ENCODE measurements at places on chromosomes 5 and 9.

- DNase-seq, result no peak
Observed at GRCh38 chr9:135821733-135822373, 85.5 kb downstream of the CAMSAP1 start.

GRCh38 chr5:173334808-173335207 is 6.6 kb upstream of the STC2 start:
- DNase-seq, result no peak

DNA sequence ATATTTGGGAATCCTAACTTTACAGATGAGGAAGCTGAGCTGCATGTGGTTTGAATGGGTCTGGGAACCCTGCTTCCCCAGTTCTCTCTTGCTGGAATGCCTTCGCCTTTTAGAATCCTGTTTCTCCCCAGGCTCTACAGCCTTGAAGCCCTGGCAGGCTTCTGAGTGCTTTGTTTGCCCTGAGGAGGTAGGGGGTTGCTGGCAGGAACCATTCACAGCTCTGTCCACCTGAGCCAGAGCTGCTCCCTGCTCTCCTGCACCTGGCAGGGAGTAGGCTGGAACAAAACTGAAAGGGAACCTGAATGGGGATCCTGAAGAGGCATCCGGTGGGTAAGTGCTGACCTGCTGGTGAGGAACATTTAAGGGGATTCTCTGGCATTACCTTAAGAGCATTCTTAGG is 33.0 kb downstream of the KIF4B start:
- DNase-seq, result no peak

DNA sequence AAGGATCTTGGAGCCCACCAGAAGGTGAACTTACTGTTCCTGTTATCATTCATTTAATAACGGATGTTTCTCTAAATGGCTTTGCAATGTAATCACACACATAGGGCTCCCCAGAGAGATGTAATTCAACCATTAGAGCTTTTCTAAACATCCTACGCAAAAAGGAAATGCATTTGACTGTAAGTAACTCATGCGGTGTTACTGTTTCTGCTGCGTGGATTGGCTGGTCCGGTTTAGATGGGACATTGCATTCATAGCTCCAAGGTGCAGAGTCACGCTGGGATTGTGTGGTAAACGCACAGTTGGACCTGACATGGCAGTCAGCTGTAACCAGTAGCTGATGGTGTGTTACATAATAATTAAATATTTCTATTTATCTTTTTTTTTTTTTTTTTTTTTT is 185.5 kb upstream of the OTULINL start:
- DNase-seq, result no peak

DNA sequence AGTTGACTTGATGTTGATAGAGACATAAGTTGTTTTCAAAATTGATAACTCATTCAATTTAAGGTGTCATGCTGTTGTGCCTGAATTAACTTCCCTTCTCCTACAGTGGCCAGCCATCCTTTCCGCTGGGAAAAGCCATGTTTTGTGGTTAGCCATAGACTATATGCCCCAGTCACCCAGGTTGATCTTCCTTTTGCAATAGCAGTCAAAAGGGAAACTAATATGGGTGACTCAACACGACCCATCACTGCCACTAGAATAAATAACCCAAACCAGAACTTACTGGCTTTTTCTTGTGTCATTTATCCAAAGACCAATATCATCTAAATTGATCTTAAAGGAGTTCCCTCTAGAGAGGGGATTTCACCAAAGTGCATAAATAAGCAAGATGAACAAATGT is 87.4 kb downstream of the PTCD2 start:
- DNase-seq, result no peak

DNA sequence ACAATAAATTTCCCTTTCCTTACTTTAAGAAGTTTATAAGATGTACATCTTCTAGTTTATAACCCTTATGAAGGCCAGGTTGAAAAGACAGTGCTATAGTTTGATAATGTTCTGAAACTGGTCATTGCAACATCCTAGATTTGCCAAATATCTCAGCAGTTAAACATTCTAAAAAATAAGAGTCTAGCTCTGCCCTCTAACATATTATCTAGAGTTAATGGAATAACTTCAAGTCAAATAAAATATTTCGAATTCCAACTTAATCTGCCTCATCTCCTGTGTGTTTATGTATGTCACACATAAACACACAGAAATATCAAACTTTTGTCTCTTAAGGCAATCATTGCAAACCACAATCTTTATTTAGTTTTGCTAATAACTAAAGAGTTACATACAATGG is 796.6 kb downstream of the TLE1 start:
- DNase-seq, result no peak

GRCh38 chr5:88860501-88860900 is 22.5 kb downstream of the MEF2C start:
- no peak for DNase-seq

- DNase-seq, result no peak
Observed at GRCh38 chr5:86917117-86917579, 299.4 kb downstream of the COX7C start.

- DNase-seq, result no peak
Observed at GRCh38 chr9:124658165-124659017, 112.7 kb downstream of the NR6A1 start.

DNA sequence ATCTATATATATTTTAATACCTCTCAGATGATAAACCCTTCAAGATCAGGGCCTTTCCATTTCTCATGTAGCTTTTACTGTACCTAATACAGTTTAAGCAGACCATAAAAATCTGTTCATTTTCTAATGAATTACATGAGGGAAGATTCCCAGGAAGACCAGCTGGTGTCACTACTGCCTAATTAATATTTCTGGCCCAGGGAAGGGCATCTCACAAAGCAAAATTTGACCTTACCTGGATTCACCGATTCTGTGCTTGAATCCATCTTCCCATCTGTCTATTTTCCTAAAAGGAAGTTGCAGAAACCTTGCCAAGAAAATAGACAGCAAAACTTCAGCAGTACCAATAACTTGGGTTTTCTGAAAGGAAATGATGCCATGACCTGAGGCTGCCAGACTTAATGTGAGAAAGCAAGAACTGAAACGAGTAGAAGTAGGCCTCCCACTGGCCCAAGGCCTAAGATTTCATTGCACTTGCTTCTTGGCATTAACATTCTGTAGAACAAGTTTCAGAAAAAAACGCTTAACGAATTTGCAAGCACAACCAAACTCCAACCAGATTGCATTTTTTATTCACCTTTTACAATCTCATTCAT is 83.0 kb upstream of the GLIS3 start:
- no peak for DNase-seq

GRCh38 chr9:77495834-77496671 is 152.1 kb downstream of the GNA14 start:
- no peak for DNase-seq
